ENCODE measurements at places on chromosomes 13 and 19.

DNA sequence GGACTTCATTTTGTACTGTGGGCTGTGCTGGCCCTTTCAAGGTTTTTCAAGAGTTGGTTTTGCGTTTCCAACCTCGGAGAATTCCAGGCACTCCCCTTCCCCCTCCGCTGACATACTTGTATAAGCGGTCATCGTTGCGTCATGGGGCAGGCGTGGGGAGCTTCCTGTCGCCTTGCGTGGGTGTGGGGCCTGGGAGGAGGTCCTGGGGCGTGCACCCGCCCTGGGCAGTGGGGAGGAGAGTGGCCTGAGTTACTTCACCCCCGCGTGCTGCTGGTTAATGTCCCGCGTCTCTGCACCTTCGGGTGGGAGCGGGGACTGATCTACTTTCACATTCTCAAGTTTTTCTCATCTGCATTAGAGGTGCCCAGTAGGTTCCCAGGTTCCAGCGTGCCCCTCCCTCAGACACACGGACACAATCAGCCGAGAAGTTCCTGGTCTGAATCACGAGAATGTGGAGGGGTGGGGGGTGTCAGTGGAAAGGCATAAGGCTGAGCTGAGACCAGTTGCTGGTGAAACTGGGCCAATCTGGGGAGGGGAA lies 4.1 kb downstream of the IER2 start:
- DNase-seq, result peak; percentile 45

DNA sequence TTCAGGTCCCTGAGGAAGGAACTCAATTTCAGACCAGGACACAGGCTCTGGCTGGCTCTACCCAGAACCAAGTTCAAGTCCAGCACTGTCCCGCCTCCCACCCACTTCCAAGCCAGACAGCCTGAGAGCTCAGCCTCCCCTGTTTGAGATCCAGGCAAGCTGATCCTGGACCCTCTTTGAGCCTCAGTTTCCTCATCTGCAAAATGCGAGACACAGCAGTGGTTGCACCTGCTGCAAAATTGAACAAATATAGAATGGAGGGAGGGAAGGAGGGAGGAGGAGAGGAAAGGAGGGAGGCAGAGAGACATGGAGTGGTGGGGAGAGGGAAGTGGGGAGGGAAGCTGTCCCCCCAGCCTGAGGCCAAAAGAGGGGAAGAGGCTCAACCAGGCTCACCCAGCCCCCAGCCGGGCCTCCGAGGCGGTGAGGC lies 751 bp downstream of the TMEM221 start:
- DNase-seq, result no peak

- no peak for DNase-seq
Observed at GRCh38 chr13:102726430-102726829, 31.6 kb upstream of the METTL21C start.

GRCh38 chr13:88000787-88001186 lies 329.6 kb downstream of the SLITRK5 start:
- DNase-seq, result no peak

DNA sequence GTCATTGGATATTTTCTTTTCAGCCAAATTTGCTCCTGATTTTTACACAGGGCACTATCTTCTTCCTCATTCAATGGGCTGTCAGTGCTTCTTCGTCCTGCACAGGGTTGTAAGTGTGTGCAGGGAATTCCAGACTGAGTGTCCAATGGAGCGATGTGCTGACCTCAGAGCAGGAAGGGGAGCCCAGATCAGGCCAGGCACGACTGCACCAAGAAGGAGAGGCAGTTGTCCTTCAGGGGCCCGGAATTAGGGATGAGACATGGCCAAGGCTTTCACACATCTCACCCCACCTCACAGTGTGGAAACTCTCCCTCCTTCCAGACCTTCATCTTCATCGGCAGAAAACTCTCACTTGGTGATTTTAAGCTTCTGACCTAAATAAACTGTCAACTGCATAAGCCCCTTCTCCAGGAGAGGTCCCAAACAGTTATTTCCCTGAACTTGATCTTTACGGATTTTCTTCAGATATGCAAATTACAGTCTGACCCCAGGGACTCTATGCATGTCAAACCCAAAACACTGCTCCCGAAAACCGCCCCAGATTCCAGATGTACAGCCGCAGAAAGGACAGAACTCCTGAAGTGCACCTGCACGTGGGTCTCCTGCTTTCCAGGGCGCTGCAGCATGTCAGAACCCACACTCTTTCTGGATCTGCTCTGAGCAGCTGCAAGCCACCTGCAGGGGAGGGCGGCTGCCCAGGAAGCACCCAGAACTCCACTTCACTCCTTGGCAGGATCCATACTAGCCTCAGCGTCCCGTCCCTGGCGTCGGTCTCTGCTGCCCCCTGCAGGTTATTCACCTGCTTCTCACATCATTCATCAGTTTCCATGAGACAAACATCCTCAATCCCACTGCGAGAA lies 625 bp upstream of the ZNF20 start:
- DNase-seq, result peak; percentile 85

DNA sequence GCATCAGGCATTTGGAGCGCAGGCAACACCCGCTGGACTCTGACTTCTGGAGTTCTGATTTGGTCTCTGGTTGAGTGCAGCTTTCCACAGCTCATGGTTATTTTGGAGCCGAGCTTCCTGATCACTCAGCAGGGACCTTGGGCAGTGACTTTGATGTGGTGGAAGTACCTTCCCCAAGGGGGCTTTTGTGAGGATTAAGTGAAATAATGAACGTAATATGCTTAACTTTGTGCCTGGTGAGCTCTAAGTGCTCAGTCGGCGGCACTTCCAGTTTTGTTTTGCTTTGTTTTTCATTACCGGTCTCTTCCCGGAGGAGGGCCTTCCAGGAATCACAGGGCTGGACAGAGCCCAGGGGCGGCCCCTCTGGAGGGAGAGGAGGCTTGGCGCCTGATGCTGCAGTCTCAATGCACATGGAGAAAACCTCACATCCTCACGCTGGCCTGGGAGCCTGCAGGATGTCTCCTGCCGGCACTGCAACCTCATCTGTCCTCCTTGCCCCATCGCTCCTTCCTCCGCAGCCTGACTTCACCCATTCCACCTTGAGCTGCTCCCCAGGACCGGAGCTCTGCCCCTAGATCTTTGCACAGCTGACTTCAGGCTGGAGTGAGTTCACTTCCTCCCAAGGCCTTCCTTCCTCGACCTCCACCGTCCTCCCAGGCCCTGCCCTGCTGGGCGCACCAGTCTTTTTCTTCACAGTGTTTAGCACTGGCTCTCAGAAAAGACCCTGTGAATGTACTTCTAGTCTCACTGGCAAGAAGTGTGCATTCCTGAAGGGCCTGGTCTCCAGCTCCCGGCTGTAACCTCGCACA lies 1.5 kb downstream of the PLEKHF1 start:
- DNase-seq, result no peak

GRCh38 chr13:51534041-51534817 lies 50.0 kb upstream of the WDFY2 start:
- DNase-seq, result peak; percentile 45

- no peak for DNase-seq
Observed at GRCh38 chr19:4077007-4077374, 10.3 kb upstream of the ZBTB7A start.

- no peak for DNase-seq
Observed at GRCh38 chr19:35741203-35741515, 1.1 kb downstream of the IGFLR1 start.

DNA sequence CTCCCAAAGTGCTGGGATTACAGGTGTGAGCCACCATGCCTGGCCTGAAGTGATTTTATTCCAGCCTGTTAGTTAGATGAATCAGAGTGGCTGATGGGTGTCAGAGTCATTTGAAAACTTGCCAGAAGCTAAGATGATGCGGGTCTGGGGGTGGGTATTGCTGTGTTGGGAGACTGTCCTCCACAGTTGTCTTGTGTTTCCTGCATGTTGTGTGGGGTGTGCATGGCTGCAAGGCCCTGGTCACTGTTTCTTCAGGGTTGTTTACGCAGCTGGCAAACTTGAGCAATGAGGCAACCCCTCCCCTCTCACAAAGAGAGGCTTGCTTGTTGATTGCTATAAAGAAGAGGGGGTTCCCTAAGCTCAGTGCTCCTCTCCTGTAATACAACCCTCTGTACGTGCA lies 71.8 kb downstream of the TRPM4 start:
- DNase-seq, result no peak

DNA sequence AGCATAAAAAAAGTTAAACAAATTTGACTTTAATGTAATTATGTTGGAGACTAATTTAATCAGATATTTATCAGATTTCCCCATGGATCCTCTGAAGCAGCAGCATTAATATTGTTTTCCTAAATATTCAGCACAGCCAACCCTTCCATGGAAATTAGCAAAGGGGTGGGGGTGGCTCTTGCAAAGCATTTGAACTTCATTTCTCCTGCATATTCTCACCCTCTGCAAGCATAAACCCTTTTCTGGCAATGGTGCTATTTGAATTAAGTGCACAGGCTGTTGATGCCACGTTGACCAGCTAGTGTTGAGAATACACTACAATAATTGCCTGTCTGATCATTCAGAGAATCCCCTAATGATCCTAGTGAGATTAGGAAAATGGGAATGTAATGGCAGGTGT lies 488.1 kb upstream of the KLF12 start:
- no peak for DNase-seq

DNA sequence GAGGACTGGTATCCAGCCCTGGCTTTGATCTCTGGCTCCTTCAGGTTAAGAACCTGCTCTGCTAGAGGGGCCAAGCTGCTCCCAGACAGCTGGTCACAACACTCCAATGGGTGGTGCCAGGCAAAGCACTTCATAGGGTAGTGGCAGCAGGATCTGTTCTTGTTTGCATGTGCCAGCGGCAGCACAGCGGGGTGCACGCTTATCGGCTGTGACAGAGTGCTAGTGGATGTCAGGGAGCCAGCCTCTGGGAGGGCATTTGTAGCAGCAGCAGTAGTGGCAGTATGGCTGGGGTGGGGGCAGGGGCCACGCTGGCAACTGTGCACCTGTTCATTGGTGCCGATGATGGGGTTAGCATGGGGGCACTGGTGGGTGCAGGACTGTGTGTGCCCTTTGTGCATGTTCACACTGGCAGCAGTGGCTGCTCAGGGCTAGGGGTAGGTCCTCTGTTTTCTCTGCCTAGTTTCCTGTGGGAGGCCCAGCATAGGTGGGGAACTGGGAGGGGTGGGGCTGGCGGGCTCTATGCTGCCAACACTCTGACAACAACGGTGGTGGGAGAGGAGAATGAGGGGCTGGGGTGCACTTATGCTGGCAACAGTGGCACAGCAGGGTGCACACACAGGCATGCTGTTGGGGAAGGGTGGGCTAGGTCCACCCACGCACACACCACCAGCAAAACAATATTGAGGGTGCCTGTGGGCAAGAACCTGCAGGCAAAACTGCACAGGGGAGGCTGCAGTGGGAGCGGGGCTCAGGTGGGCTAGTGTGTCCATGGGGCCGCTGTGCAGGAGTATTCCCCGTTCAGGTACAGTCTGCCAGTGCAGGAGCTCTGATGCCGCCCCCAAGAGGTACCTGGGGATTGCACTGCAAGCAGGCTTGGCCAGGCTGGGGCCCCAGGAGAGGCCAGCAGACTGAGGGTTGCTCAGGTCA lies 19.3 kb downstream of the AP1M1 start:
- DNase-seq, result no peak

DNA sequence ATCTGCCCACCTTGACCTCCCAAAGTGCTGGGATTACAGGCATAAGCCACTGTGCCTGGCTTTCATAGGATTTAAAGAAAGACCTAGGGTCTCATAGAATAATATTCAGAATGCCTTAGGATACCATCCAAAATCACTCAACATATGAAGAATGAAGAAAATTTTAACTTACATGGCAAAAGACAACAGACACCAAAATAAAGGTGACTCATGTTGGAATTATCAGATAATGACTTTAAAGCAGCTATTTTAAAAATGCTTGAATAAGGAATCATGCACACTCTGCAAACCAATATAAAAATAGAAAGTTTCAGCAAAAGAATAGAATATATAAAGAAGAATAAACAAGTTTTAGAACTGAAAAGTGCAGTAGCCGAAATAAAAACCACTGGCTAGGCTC lies 29.3 kb downstream of the ZNF566 start:
- DNase-seq, result no peak

DNA sequence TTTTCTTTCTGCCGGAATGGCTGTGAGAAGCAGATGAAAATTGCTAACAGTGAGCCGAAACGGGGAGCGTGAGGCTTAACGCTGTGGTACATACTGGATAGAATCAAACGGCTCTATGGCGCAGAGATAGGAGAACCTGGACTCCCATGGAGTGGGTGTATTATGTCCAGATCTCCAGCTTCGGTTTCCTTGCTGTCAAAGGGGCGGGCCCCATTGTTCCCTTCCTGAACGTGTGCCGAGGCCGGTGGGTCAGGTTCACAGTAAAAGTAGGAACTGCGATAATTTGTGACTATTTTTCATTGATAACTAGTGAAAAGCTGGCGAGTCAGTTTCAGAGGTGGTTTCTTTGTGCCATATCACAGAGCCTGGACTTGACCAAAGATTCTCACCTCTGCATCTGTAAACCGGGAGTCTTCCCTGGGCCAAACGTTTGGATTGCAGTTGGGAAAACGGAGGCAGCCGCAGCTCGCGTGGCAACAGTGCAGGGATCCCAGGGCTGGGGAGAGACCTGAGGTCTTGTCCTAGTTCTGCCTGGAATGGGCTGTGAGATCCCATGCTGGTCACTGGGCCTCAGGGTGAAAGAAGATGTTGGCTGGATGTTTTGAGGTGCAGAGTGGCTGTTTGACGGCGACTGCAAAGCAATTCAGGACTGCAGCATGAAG lies 752 bp downstream of the RPL18A start:
- DNase-seq, result no peak

DNA sequence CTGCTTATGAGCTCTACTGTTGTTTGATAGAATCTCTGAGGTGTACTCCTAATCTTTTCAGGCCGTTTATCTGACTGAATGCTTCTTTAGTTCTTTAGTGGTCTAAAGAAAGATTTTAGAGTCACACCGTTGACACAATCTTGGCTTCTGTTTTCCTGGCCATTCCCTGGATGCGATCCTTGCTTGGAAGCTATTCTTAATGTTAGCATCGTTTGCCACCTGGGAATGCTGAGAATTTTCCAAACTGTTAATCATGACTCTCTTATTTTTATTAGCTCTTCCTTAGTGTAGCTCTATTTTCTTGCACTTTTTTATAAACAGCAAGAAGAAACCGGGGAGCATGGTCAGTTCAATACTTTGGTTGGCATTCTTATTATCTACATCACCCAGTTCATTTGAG lies 281.0 kb upstream of the PCDH20 start:
- DNase-seq, result no peak

DNA sequence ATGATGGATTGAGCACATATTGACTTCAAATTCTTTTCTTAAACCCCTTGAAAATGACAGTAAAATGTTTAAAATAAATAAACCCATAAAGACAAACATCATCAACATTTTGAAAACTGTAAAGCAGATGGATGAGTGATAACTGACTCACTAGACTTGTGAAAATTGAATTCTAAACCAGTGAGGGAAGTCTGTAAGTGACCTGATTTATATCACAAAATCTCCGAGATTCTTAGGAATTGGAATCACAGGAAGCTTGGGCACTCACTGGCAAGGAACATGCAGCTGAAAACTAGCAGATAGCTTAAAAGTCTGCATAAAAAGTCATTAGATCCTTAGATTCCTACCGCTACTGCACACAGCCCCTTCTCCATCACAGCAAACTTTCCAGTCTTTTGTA lies 51.3 kb upstream of the TSC22D1 start:
- DNase-seq, result no peak

DNA sequence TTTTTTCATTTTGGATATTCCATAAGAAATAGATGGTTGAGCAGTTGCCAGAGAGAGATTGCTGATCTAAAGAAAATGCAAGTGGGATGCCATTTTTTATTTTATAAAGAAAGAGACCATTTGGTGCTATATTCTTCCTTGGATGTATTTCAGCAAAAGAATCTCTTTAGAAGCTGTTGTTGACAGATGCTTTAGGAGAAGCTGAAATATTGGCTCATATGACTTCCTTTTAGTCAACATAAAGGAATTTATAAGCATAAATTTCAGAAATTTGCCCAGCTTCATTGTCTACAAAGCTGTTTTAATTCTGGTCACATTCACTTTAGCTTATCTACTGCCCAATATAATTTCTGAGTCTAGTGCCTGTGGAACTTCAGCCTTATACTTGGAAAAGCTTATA lies 36.9 kb downstream of the POLR1D start:
- no peak for DNase-seq

All from putamen (tissue), 1 donor.